ENCODE measurements at places on chromosomes 7 and 10. TPM values are rescaled to one million over a fixed set of nuclear protein-coding genes. Genes with fewer than 3 reads are reported as not detected.

- DNase-seq = no peak
Measured at GRCh38 chr7:15215616-15216015, 313.1 kb upstream of the DGKB start.

DNA sequence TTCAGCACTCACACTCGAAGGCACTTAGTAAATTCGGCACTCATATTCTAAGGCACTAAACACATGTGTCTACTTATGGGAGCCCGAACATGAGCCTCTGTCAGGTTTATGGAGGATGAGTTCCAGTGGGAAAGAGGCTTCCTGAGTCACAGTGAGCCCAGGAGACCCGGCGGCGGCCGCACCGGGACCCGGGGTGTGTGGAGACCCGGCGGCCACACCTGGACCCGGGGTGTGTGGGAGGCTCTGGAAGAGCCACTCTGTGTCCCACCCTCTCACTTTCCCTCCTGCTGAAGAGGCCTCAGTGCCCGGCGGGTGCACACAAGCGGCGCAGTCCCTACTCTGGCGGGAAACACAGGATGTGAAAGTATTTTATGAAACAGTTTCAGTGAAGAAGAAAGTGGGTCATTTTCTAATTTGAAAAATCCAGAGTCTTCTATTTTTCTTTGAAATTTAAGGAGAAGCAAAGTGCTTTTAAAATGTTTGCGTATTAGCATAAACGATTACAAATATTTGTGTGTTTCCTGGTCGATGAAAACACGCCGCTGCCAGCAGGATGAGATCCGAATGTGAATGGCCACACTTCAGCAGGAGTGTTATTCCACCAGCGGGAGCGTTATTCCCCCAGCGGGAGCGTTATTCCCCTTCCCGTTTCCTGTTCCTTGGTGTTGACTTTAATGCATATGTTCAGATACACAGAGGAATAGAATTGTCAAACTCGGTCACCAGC, 625.1 kb downstream of the DNAJB6 start:
- no peak for DNase-seq

DNA sequence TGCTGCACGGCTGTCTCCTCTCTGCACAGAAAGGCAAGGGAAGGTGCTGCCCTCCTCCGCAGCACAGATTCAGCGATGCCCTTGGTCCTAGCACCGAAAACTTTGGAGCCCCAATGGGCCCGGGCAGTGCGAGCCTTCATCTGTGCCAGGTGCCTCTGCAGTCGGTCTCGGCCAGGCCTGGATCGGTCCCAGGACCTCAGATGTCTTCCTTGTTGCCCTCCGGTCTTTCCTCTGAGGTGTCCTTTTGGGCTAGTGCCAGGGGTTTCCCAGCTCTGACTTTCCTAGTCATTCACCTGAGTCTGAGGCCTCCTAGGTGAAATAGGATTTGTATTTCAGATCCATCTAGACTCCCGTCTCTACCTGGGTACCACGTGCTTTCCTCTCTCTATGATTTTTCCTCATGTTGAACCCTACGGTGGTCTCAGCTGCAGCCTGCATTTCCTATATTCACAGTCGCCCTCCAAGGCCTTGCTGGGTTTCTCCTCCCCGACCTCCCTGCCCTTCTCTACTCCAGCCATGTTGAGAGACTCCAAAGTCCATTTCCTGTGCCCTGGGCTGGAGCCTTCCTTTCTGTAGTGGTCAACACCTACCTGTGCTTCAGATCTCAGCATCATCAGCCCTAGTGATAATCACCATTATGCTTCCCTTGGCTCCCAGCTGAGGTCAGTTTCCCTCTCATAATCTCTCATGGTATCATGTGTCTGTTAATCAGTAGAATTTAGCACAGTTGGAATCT, 92.0 kb upstream of the PRSS58 start:
- no peak for DNase-seq

Gene C10orf120
- total RNA-seq = not detected

Gene GIMAP6
- total RNA-seq = not detected
